ENCODE measurements at places on chromosomes 2 and 18.

- no peak for DNase-seq
Measured at GRCh38 chr2:237488295-237488694, 1.2 kb downstream of the MLPH start.

GRCh38 chr18:26005950-26006349 lies 84.5 kb downstream of the SS18 start:
- no peak for DNase-seq

- DNase-seq: no peak
Measured at GRCh38 chr2:190607014-190607597, 41.8 kb upstream of the NAB1 start.

DNA sequence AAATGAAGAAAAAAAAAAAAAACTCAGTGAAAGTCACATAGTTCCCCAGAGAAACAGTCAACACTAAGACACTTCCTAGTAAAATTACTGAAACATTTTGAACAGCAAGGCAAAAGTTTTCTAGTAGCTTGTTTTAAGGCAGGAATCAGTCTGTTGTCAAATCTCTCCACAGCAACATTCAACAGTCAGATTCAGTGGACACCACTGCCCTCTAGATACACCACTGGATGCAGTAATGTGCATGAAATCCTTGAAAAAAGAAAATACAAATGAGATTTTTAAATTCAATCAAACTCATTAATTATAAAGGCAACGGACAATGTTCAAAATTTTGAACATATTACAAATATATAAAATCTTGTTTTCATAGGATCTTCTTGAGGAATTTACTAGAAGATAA lies 46.4 kb downstream of the GRB14 start:
- DNase-seq: no peak

DNA sequence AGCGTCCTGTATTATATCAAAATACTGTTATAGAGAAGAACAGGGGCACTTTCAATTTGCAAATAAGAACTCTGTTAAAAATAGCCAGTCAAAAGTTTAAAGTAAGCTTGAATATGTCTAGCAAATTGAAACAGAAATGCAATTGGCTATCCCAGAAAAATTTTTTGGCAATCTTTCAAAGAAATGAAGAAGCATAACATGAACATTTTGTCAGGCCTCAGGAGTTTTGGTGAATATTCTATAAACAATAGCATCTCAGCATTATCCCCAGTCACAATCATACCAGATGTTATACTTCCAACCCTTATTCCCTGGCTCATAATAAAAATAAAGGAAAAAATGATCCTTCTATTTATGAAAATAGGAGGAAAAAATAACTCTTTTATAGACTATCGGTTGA lies 252.4 kb downstream of the GRB14 start:
- no peak for DNase-seq

- DNase-seq: no peak
Measured at GRCh38 chr2:171706152-171706803, 19.0 kb downstream of the DYNC1I2 start.

Measured in trophoblast cell (in vitro differentiated cells and primary cell).